Activated CD4-positive, alpha-beta T cell treated with anti-CD3 and anti-CD28 coated beads, Interleukin-10, Interleukin-2, amounts not matched to agents 100 ng/mL and 50 ng/mL, durations not matched to agents 16 hours and 8 hours (primary cell): ENCODE measurements at places on chromosomes 2 and 18.

- no peak for DNase-seq
Observed at GRCh38 chr18:40902436-40902835, 1052.6 kb upstream of the PIK3C3 start.

DNA sequence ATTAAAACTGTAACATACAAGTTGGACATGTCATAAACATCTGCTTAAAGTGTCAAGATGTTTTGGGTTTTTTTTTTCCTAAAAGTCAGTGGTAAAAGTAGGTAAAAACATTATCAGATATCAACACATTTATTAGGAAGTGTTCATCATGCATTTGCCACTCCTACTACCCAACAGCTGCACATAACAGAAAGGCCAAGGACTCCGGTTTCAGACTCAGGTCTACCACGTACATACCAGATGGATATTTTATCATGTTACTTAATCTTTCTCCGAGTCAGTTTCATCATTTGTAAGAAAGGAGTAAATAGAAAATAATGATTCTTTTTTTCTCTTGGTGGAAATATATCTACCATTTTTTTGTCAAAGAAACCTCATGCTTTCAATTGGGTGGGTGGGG, 192.3 kb downstream of the UBE2E3 start:
- DNase-seq: no peak

DNA sequence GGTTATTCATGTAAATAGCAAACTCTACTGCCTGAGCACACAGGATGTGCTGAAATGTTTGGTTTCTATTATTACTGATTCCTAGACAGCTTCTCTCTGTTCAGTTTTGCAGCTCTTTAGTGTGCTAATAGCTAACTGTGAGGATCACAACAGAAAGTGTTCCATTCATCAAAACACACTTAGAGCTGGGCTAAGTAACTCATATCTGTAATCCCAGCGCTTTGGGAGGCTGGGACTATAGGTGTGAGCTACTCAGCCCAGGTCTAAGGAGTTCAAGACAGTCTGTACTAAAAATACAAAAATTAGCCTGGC, 63.2 kb downstream of the MOGAT1 start:
- peak; percentile 28 for DNase-seq

DNA sequence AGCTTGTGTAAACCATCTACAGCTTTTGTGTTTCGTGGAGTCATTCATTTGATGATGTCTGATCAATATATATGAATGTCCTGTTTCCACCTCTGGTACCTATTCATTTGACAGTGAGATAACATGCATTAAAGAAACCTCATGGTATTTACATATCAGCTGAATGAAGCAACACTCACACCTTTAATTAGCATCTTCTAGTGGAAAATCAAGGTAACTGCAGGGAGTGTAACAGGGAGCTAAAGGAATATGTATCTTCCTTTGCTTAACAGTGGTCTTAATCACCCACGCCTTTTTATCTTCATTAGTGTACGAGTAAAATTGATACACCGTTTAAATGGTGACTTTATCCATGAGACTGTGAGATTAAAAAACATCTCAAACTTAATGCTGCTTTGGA, 15.6 kb downstream of the SLC39A10 start:
- DNase-seq: no peak

DNA sequence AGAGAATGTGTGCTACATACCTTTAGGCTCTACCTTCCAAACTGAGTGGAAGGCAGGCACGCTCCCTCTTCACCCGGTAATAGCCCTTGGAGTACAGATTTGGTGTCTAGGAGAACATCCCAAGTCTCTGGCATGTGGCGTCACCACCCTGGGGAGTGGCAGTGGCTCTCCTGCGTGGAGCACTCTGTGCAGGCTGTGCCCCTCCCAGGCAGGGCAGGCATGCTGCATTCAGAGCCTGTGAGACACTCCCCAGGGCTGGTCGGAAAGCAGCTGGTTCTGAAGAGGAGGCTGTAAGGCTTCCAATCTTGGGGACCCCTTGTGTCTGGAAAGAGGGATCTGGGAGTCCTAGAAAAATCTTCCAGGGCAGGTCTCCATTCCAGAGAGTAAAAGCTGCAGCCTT, 193.3 kb downstream of the ANKRD30B start:
- no peak for DNase-seq

DNA sequence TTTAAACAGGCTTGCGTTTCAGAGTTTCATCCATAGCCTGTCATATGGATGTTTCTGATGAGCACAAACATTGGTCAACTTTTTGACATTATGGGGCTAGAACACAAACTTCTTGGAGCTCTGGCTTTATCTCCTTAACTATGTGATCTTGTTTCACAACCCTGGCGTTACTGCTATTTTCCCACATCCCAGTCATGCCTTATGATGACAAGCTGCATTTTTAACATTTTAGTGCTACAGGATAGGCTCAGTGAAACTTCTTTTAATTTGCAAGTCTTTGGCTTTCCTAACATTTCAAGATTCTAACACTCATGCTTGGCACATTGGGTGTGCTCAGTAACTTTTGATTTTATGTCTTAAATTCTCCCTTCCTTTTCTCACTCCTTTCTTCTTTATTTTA, 21.0 kb upstream of the PDE1A start:
- no peak for DNase-seq

DNA sequence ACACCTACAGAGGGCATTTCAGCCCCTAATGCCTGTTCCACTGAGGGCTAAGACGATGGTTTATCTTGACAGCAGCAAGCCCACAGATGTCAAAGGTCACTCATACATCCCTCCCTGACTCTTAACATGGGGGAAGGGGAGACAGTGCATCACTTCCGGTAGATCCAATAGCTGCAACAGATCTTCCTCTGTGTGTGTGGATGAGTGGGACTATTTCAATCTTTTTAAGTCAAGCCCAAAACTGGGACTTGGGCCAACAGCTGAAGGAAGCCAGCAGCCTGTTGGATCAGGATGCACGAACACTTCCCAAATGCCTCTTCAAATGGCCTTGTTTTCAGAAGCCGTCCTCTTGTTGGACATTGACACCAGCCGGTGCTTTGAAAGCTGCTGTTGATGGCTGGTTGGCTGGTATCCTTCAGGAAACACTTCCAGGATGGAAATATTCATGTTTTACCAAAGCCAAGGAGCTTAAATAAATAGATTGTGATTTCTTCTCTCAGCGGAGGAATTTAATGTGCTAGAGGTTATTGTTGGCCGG, 59.2 kb downstream of the IL1R2 start:
- no peak for DNase-seq

DNA sequence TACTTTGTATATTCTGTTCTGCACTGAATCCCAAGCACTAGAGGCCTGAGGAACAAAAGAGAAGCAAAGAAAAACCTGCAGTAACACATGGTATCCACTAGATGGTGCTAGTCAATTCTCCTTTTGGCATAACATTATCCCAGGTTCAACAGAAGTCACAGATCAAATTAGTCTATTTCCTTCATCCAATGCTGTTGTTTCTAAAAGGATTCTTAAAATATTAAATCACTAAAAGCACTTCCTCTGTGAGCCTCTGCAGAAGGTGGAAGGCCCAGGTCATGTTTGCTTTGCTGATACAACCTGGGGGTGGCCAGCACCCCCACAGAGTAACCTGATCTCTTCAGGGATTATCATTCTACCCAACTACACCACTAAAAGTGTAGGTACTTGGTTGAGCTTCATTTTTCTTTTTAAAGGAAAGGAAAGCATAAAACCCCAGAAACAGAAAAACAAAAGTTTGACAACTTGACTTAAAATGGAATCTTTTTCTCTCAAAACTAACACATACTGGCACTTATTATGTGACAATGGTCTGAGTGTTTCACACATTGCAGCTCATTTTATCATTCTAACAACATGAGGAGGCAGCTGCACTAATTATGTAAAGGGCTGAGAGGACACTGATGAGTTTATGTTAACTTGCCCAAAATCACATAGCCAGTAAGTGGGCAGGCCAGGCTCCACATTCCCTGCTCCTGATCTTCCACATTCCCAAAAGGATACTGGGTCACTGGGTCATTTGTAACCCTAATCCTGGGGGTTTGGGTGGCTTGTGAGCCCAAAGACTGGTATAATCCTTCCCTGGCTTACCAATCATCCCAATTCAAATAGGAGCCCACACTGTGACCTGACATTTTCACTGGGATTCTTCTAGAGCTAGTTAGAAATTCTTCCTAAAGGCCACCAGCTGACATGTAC, 66.8 kb upstream of the DNER start:
- peak; percentile 47 for DNase-seq

GRCh38 chr18:6718267-6718666, 11.2 kb upstream of the ARHGAP28 start:
- no peak for DNase-seq

GRCh38 chr18:76821875-76822505, 367 bp upstream of the ZNF236 start:
- peak; percentile 61 for DNase-seq

GRCh38 chr2:11630855-11631254, 39.1 kb downstream of the NTSR2 start:
- DNase-seq: no peak

DNA sequence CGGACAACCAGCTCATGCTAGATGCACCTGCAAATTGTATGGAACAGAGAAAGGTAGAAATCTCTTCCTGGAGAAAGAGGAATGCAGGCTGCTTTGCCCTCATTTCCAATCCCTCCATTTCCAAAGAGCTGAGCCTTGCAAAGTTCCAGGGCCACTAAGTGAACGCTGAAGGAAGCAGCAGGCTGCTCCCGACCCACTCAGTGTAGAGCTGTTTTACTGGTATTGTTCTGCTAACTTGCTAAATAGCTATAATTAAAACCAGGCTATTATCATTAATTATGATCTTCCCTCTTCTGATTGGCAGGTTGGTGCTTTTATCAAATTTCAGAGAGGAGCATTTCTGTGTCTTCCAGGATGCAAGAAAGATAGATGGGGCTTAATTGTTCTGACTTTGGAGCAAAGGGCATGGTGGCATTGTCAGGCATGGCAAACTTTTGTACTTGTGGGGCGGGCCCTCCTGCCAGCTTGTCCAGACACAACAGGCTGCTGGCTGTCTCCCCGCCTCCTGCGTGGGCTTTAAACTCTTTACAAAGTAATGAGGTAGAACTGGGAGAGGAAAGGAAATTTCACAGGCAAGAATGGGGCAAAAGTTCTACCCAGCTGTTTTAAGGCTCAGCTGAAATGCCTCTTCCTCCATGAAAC, 40.2 kb downstream of the ALK start:
- DNase-seq: no peak

DNA sequence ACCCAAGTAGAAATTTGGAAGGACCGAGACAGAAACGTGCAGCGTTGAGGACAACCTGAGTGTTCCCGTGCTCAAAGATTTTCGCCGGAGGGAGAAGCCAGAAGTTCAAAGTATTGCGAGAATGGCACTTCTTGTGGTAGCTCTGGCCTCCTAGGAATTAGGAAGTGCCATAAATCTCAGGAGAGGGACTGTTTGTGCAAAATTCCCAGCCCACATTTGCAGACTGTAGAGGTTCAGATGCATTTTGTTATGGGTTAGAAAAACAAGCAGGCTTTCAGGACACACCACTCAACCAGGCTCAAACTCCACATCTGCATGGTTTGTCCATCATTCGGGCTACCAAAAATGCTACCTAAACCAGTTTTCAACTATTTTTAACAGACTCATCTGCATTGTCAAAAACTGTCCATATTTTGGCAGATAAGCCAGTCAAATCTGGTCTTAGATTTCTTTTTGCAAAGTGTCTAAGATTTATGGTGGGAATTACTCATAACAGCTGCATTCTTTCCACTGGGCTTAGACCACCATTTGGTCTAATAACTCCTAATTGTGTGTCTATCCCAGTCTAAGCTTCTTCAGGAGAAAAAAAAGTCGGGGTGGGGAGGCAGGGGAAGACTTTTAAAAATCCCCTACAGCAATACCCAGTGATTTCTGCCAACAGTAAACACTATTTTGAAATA, 422.9 kb downstream of the ARHGAP15 start:
- no peak for DNase-seq

DNA sequence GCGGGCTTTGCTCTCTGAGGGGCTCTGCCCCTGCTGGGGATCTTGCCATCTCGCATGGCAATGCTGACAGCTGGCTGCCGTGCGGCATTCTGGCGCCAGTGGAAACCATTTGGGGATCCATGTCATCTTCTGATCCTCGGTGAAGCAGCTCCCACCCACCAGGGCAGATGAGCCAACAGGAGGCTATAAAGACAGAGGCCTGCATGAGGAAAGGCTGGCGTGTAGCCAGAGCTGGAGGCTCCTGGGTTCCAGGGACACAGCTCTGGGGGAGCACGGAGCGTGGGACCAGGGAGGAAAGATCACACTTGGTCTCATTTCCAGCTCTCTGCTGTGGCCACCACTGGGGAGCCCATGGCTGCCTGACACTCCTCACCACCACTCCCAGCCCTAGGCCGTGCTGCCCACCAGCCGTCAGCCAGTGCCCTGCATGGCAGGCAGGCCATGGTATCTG, 145.8 kb downstream of the ZFP36L2 start:
- DNase-seq: no peak

DNA sequence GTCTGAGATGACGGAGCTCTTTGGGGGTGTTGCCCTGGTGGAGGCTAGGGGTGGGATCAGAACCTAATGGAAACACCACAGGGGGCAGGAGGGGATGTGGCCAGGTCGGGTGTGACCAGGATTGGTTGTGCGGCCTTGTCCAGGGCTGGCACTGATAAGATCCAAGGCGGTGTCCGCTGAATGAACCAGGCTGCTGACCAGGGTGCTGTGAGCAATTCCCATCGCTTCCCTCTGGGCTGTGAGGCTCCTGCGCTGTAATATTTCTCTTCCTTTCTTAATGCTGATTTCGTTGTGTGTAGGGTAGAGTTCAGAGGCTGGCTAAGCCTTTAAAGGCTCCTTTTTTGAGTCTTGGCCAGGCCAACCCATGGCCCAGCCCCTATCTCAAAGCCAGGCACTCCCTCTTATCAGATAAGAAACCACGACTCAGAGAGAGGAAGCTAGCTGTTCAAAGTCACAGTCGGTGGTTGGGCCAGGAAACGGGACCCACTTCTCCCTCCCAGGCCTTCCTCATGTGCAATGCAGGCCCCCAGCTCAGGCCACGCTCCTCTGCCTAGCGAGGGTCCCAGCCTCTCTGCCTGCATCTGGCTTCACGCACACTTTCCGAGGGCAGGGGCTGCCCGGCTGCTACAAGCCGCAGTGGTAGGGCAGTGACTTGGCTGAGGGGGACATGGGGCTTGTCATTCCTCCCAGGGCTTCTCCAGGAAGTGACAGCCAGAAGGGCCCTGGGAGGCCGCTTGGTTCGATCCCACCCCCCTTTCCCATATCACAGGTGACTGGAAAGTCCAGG, 26.0 kb upstream of the FOSL2 start:
- peak; percentile 83 for DNase-seq

DNA sequence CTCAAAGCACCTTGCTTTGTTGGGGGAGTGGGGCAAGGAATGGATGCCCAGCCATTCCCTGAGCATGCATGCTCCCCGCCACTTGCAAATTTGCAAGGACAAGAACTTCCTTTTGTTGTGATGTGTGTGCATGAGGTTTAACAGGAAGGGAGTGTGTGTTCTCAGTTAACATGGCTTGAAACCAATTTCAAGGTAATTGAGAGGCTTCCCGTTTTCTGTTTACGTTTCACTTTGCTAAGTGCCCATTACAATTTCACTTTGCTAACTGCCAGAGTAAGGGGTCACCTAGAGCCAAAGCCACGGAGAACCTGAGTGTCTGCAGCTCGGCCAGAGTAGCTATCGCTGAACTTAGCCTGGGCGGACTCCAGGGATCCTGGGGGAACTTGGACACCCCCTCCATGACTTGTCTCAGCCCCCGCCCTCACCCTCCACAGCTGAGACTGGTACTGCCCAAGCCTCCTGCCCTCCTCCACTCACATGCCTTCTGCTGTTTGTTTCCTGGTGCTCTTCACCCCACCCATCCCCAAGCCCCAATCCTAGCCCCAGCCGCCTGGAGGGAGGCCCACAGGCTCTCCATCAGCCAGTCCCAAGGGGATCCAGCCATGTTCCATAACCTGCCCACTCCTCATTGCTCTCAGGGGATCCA, 53.6 kb upstream of the LAPTM4A start:
- DNase-seq: no peak

GRCh38 chr2:20666005-20666303, 990 bp upstream of the GDF7 start:
- no peak for DNase-seq

- no peak for DNase-seq
Observed at GRCh38 chr18:45765796-45766195, 41.8 kb downstream of the SLC14A1 start.
